ENCODE measurements at places on chromosomes 2 and 18. TPM values are rescaled to one million over a fixed set of nuclear protein-coding genes. Genes with fewer than 3 reads are reported as not detected.

GRCh38 chr2:172046080-172046678 is 39.1 kb upstream of the DLX1 start:
- H3K27ac ChIP-seq = no peak overlapping the region
- H3K4me3 ChIP-seq = no peak overlapping the region
- DNase-seq = no peak
- H3K36me3 ChIP-seq = no peaks in the 10 kb centered on the region
- no peaks in the 10 kb centered on the region for H3K4me1 ChIP-seq

GRCh38 chr2:230019742-230020141 is 49.0 kb downstream of the SLC16A14 start:
- no peaks in the 10 kb centered on the region for H3K27me3 ChIP-seq
- H3K27ac ChIP-seq = no peak overlapping the region
- DNase-seq = no peak
- H3K4me3 ChIP-seq = no peak overlapping the region

The SAP130 gene
- total RNA-seq = 23.8 TPM

The CCDC148 gene
- 0.52 TPM for total RNA-seq

- H3K27me3 ChIP-seq = no peaks in the 10 kb centered on the region
- peaks cover 7% of the 10 kb centered on the region for H3K4me1 ChIP-seq
- peak; percentile 83 for DNase-seq
- H3K27ac ChIP-seq = peak overlapping the region; percentile 41
Measured at GRCh38 chr2:160387558-160388262, 105.9 kb downstream of the RBMS1 start.

The TANC1 gene
- 58.3 TPM for total RNA-seq

DNA sequence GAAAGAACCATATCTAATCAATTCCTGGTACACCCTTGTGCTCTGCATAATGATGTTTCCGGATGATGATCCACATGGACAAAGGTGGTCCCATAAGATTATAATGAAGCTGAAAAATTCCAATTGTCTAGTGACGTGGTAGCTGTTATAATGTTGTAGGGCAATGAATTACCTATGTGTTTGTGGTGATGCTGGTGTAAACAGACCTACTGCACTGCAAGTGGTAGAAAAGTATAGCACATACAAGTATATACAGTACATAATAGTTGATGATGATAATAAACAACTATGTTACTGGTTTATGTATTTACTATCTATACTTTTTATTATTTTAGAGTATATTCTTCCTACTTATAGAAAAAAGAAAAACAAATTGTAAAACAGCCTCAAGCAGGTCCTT is 8.4 kb downstream of the DGKD start:
- no peak overlapping the region for H3K27ac ChIP-seq
- DNase-seq = no peak

- H3K27me3 ChIP-seq = no peaks in the 10 kb centered on the region
- no peak for DNase-seq
- H3K4me1 ChIP-seq = no peaks in the 10 kb centered on the region
- H3K27ac ChIP-seq = no peak overlapping the region
- H3K4me3 ChIP-seq = no peak overlapping the region
Measured at GRCh38 chr18:24818441-24818840, 358.0 kb downstream of the HRH4 start.

DNA sequence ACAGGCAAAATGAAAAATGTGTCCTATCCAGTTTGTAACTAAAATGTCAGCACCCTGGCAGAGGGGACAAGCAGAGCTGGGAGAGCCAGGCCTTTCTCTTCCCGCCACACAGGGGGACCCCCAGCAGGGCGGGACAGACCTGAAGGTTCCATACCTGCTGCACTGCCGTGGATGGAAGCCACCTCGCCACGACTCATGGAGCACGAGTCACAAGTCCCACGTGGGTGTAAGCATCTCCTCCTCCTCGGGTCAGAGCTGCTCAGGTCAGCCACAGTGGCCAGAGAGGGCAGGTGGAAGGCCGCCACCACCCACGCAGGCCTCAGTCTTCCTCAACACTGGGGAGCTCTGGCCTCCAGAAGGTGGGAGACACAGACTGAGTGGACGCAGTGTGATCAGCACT is 21.0 kb downstream of the C1QL2 start:
- no peaks in the 10 kb centered on the region for H3K27me3 ChIP-seq
- H3K4me3 ChIP-seq = no peak overlapping the region
- no peaks in the 10 kb centered on the region for H3K36me3 ChIP-seq
- no peak overlapping the region for H3K27ac ChIP-seq
- H3K4me1 ChIP-seq = no peaks in the 10 kb centered on the region

DNA sequence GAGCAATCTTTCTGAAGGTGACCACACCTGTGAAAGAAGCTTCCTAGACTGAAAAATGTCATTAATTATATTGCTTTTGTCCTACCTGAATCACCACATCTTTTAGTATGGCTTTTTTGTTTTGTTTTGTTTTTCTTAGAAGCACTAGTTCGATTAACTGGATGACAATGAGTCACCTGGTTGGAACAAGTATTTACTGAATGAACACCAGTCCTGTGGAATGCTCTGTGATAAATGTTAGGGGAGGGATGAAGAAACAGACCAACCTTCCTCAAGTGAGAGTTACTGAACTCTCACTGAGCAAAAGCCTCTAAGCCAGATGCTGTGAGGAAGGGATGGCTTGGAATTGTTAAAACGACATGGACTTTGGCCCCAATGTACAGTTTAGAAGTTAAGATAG is 26.8 kb upstream of the DCC start:
- no peak overlapping the region for H3K4me3 ChIP-seq
- no peaks in the 10 kb centered on the region for H3K4me1 ChIP-seq
- H3K36me3 ChIP-seq = no peaks in the 10 kb centered on the region
- no peaks in the 10 kb centered on the region for H3K27me3 ChIP-seq

DNA sequence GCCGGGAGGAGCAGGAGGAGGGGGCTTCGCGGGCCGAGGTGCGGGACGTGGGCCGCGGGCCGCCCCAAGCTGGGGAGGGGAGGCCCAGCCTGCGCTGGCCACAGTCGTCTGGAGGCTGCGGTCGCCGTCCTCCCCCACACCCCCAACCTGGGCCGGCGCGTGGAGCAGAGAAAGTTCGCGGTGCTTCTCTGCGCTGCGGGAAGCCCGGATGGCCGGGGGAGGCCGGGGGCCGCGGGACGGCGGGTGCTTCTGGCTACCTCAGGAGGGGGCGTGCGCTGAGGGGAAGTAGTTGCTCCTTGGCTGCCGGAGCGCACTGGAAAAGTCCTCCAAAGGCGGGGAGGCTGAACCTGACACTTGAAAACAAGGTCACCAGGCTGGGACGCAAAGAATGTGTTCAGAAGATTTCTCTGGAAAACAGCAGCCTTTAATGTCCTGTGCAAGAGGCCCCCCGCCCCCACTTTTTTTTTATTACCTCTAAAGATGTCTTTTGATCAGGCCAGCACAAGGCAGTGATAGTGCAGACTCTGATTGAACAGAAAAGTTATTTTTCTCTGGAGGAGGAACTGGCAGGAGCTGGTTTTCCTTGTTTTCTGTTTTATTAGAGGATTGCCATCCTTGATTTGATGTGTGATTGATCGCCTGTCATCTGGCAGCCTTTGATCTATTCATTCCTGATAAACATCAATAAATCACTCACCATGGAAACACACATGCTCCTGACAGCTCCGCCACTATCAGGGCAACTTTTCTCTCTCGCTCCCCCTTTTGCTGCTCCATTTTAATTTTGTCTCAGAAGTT is 1.6 kb downstream of the TSHZ1 start:
- H3K36me3 ChIP-seq = no peaks in the 10 kb centered on the region
- peak overlapping the region; percentile 98 for H3K4me3 ChIP-seq
- H3K4me1 ChIP-seq = no peaks in the 10 kb centered on the region
- H3K27me3 ChIP-seq = no peaks in the 10 kb centered on the region
- DNase-seq = peak; percentile 83

- no peak overlapping the region for H3K4me3 ChIP-seq
- no peak for DNase-seq
- H3K27me3 ChIP-seq = no peaks in the 10 kb centered on the region
- H3K4me1 ChIP-seq = no peaks in the 10 kb centered on the region
- H3K27ac ChIP-seq = no peak overlapping the region
Measured at GRCh38 chr2:28004086-28004485, 113.6 kb downstream of the BABAM2 start.

The SERPINB11 gene
- not detected for total RNA-seq

GRCh38 chr2:26786207-26787028 is 562 bp downstream of the CENPA start:
- no peaks in the 10 kb centered on the region for H3K4me1 ChIP-seq
- peak; percentile 63 for DNase-seq
- peak overlapping the region; percentile 45 for H3K4me3 ChIP-seq
- peaks cover 2% of the 10 kb centered on the region for H3K27me3 ChIP-seq
- no peaks in the 10 kb centered on the region for H3K36me3 ChIP-seq

The TSPYL6 gene
- total RNA-seq = not detected

The PARD3B gene
- 36.7 TPM for total RNA-seq

DNA sequence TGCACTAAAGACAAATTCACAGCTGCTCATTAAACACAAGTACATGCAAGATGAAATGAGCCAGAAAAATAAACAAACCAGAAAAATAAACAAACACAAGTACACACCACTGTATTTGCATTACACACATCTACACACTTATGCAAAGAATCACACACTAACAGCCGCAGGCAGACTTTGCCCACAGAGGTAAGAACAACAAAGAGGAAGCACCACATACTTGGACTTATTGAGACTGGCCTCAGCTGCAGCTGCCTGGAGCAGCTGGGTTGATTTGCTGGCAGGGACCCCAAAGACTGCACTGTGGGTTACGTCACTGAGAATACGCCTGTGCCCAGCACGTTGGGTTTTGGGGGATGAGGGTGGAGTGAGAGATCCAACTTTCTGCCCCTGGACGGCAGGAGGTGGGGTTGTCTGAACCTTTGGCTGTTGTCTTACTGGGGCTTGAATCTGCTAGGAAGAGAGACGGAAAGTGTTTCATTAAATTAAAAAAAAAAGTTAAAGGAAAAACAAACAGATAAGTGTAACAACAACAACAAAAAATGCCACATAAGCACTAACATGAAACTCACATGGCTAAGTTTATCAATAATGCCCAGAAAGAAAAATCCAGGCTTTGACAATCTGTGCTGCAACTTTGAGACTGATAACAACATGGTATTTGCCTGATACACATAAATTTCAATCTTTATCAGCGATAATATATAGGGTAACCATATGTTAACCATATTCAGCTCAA is 71.9 kb upstream of the NFU1 start:
- no peak overlapping the region for H3K27ac ChIP-seq
- no peaks in the 10 kb centered on the region for H3K4me1 ChIP-seq
- no peak for DNase-seq
- no peak overlapping the region for H3K4me3 ChIP-seq

GRCh38 chr2:55922291-55922907 is 1.2 kb downstream of the EFEMP1 start:
- H3K4me1 ChIP-seq = peaks cover 4% of the 10 kb centered on the region
- DNase-seq = no peak
- peaks cover 4% of the 10 kb centered on the region for H3K36me3 ChIP-seq

- H3K4me3 ChIP-seq = no peak overlapping the region
- no peaks in the 10 kb centered on the region for H3K27me3 ChIP-seq
- no peak overlapping the region for H3K27ac ChIP-seq
- DNase-seq = no peak
Measured at GRCh38 chr2:54677476-54678265, 45.8 kb upstream of the EML6 start.

The SERPINB10 gene
- total RNA-seq = not detected

GRCh38 chr2:240302933-240303595 is 132.4 kb upstream of the GPC1 start:
- H3K27me3 ChIP-seq = no peaks in the 10 kb centered on the region
- no peak for DNase-seq
- no peaks in the 10 kb centered on the region for H3K36me3 ChIP-seq
- no peaks in the 10 kb centered on the region for H3K4me1 ChIP-seq
- no peak overlapping the region for H3K4me3 ChIP-seq
- H3K27ac ChIP-seq = no peak overlapping the region

The TUBA3D gene
- not detected for total RNA-seq

DNA sequence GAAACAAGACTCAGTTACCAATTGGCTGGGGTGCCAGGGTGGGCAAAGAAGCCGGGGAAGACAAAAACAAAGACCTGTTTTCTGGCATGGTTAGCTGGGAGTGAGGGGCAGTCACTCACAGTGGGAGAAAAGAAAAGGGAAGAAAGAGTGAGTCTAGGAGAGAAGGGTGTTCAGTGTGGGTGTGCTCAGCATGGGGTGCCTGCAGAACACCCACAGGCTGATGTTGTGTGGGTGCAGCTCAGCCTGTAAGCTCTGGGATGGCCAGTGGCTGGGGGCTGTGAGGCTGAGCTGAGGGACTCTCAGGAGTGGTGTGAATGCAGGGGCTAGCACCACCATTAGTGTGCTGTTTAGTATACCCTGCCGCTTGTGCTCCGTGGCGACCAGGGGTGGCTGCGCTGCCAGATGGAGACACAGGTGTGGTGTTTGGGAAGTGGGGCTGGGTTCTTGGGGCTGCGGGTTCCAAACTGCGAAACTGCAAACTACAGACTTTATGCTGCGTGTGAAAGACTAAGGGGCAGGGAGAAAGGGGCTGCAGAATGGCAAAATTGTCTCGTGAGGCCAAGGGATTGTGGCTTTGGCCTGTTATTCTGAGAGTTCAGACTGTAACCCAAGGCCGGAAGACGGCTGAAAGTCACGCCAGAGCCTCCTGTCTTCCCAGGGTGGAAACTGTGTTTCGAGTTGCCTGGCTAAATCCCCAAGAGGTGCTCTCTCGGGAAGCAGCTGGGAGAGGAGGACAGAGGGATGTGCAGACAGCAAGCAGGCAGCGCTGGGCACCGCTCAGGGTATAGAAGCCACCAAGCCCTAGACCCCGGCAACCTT is 156.3 kb downstream of the TTC32 start:
- H3K4me3 ChIP-seq = no peak overlapping the region
- no peak for DNase-seq
- no peaks in the 10 kb centered on the region for H3K36me3 ChIP-seq

DNA sequence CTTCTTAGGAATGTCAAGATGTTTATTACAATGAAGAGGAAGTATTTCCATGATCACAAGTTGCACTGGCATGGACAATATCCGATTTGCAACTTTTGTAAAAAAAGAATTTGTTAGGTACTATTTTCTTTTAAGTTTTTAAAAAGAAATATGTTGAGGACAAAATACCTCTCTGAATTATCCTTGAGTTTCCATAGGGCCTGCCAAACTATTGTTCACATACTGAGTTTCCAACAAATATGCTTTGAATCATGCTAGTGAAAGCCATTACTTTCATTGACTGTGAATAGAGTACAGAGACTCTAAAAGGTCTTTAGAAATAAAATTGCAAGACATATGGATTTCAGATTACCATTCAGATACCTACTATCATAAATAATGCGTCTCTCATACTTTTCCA is 566.1 kb downstream of the TMEM182 start:
- H3K4me1 ChIP-seq = no peaks in the 10 kb centered on the region
- H3K27ac ChIP-seq = no peak overlapping the region
- no peaks in the 10 kb centered on the region for H3K27me3 ChIP-seq
- no peak for DNase-seq

GRCh38 chr2:163669506-163669905 is 66.3 kb downstream of the FIGN start:
- no peak overlapping the region for H3K27ac ChIP-seq
- DNase-seq = no peak
- no peaks in the 10 kb centered on the region for H3K36me3 ChIP-seq
- peaks cover 3% of the 10 kb centered on the region for H3K4me1 ChIP-seq

All from aorta (tissue), 5 donors.